ENCODE measurements at places on chromosomes 2 and 18.

DNA sequence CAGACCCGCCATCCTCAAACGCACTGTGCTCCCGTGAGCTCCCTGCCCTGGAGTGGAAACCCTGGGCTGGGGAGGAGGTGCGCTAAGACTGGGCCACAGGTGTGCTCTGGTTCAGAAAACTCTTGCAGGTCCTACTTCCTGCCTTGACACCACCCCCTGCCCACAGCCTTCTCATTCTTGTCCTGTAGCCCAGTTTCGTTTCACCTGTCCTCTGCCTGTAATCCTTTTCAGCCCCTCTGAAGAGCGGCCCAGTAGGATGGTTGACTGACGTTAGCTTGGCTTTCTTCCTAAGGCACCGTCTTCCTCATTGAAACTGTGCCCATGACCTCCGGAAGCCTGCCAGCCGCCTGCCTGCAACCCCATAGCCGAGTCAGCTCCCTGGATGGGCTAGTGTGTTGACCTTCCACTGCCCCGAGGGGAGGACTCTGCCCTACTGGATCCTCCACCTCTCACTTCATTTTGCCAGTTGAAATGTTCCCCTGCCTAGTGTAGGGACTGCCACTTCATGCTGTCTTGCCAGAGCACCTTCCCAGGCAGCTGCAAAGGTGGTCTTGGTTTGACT, 116.9 kb downstream of the AGAP1 start:
- DNase-seq: no peak

DNA sequence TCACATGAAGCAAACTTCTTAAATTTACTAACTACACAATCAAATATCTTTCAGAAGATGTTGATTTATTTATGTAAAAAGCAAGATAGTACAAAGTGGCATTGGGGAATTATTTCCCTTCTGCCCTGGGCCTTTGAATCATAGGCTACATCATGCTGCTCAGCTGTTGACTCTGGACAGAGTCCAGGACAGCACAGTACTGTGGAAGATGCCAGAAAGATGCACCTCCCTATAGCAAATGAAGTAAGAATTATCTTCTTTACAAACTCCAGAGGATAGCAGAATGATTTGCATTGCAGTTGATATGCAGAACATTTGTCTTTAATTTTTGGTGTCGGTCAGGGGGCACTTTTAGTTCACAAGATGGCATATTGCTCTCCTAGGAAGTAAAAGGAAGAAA, 1354.5 kb upstream of the ZEB2 start:
- DNase-seq: no peak

- no peak for DNase-seq
These were observed 70.5 kb downstream of the SMAD4 start for GRCh38 chr18:51100385-51101120.

GRCh38 chr18:78790960-78791359, 188.7 kb upstream of the SALL3 start:
- no peak for DNase-seq

- DNase-seq: no peak
These were observed 9.3 kb downstream of the SEC11C start for GRCh38 chr18:59149007-59149406.

DNA sequence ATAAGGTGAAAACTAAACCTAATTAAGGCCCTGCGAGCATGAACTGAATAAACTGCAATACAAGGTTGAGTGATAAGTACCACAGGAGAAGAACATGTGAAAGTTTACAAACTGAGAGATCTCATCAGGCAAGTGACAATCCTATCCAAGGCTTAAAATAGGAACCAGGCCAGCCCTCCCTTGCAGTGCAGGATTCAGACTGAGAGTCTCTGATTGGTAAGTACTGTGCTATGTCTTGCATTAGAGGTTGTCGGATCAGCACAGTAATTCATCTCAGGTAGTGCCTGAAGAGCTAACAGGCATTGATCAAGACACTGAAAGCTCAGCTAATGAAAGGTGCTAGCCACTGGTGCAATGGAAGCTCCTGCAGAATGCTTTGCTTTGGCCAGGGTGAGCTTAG, 801.7 kb upstream of the ID2 start:
- DNase-seq: no peak

GRCh38 chr2:134665727-134666506, 52.9 kb downstream of the TMEM163 start:
- DNase-seq: no peak

DNA sequence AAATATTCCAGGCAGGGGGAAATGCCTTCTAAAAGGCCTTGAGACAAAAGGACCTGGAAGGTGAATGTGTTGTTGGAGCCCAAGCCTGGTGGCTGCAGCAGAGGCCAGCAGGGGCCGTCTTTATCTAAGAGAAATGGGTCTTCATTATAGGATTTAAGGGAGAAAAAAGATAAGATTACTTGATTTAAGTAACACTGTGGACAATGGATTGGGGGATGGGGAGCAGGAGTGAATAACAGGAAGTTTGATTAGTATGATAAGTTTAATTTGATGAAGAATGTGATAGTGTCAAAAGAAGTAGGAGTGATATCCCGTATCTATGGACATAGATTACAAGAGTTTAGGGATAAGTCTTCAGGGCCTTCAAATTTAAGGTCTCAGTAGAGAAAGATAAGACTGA, 64.2 kb downstream of the WDR75 start:
- DNase-seq: no peak

DNA sequence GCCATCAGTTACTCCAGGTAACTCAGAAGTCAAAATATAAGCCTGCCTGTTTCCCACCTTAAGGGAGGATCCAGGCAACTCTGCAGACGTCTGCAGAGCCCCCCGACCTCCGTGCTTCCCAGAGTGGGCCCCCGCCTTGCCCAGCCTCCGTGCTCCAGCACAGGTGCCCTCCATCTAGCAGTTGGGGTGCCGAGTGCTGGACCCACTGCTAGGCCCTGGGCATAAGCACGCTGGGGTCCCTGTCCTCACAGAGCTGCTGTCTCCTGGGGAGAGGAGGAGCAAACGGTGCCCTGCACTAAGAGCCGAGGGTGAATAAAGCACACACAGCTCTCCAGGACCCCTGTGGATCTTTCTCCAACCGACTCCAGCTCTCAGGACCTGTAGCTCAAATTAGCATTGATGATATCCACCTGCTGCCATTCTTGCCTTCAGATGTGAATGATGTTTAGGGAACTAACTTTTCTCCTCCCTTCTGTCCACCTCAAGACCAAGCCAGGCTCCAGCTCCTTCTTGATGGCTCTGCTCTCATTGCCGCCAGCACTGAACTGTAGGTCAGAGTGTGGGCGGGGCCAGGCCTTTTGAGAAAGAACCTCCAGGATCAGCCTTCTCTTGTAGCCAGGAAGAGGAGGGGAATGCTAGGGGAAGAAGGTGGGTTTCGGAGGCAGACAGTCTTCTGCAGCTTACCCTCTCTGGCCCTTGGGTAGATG, 121.2 kb downstream of the SMAD7 start:
- no peak for DNase-seq

- DNase-seq: no peak
These were observed 29.9 kb upstream of the RMDN2 start for GRCh38 chr2:37895140-37895539.

- DNase-seq: no peak
These were observed 847.6 kb upstream of the CELF4 start for GRCh38 chr18:38413193-38413592.

DNA sequence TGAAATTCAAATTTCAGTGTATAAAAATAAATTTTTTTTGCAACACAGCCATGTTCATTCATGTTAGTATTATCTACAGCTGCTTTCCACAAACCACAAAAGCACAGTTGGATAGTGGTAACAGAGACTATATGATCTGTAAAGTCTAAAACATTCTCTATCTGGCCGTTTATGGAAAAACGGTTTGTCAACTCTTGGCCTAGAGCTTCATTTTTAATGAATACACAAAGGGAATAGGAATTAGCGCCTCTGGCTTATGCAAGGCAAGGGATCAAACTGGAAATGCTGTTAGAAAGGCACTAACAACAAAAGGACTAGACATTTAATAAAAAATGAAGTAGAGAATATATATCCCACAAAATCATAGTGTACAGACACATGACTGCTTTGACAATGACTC, 211.9 kb downstream of the EXOC6B start:
- DNase-seq: no peak

- no peak for DNase-seq
These were observed 800 bp downstream of the IL1RL2 start for GRCh38 chr2:102187496-102188150.

- no peak for DNase-seq
These were observed 48.5 kb upstream of the PELI1 start for GRCh38 chr2:64192664-64193105.

- no peak for DNase-seq
These were observed 34.4 kb downstream of the ZFP36L2 start for GRCh38 chr2:43191947-43192516.

DNA sequence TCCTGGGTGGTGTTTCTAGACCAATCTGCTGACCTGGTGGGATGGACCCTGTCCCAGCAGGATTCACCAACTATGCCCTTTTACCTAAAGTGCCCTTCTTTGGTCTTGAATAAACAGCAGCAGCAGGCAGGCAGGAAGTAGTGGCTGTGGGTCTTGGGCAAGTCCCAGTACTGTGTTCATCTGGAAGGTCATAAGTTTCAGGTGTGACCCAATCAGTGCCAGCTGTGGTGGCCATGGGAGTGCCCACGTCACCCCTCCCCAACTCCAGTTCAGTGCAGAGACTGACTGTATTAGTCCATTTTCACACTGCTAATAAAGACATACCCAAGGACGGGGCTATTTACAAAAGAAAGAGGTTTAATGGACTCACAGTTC, 148.3 kb upstream of the SRD5A2 start:
- DNase-seq: no peak

DNA sequence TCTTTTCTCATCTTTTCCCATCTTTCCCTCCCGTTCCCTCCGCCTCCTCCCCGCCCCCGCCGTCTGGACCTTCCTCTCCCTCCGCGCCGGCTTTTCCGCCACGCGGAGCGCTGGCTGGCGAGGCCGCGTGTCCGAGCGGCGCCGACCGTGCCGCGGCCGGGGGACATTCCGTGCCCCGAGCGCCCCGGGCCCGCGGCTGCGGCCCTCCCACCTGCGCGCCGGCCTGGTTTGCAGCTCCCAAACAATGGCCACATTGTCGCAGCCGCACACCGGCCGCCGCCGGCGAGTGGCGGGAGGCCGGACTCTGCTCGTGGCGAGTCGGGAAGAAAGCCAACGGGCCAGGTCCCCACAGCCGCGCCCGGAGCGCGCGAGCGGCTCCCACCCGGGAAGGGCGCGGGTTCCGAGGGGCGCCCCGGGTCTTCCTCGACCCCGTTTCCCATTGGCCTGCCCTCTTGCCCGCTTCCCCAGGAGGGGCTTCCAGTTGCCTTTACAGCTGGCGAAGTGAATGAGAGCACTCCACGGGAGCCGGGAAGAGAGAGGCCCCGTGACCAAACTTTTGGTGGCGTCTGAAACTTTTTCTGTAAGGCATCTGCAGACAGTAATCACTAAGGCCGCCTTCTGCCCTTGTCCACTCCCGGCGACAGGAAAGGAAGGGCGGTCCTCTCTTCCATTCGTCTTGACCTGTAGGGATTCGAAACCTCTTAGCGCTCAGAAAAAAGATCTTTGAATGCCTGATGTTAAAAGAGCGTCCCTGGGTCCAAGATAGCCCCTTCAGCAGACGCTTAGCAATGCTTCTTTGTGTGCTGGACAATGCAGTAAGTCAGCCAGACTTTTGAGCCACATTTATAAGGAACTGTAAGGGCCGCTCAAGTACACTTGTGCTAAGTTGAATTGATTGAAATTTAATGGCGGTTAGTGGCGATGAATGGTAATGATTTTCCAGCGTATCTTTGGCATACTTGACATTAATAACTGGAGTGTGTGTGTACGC, 6.2 kb downstream of the GLI2 start:
- DNase-seq: no peak

- DNase-seq: no peak
These were observed 145.8 kb downstream of the ZFP36L2 start for GRCh38 chr2:43080571-43081021.

DNA sequence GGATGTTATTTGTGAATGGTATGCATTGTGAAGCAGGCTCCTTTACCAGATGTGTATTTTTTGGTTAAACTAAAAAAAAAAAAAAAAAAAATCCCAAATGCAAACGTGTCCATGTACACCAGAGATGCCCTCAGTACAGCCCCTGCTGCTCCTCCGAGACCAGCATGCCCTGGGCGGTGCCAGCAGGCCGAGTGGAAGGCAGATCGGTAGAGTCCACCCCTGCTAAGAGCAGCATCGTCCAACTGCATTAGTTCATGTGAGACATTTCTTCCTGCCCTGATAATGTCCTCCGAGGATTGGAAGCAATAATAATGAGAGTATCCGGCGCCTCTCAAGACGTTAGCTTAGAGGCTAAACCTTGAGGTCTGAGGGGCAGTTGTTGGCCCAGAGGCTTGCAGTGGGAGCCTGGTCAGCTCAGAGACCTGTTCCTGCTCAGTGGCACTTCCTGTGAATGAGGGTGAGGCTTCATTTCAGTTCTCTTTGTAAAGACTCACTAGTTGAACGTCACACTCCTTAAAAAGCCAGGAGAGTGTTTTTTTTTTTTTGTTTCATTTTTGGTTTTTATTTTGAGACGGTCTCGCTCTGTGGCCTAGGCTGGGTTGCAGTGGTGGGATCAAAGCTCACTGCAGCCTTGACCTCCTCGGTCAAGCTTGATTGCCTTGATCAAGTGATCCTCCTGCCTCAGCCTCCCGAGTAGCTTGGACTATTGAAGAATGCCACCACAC, 5.6 kb downstream of the SLC66A3 start:
- DNase-seq: no peak

- DNase-seq: no peak
These were observed 23.4 kb downstream of the MBD5 start for GRCh38 chr2:148044322-148044721.

GRCh38 chr2:61257446-61257845, 95.5 kb downstream of the C2orf74 start:
- no peak for DNase-seq

DNA sequence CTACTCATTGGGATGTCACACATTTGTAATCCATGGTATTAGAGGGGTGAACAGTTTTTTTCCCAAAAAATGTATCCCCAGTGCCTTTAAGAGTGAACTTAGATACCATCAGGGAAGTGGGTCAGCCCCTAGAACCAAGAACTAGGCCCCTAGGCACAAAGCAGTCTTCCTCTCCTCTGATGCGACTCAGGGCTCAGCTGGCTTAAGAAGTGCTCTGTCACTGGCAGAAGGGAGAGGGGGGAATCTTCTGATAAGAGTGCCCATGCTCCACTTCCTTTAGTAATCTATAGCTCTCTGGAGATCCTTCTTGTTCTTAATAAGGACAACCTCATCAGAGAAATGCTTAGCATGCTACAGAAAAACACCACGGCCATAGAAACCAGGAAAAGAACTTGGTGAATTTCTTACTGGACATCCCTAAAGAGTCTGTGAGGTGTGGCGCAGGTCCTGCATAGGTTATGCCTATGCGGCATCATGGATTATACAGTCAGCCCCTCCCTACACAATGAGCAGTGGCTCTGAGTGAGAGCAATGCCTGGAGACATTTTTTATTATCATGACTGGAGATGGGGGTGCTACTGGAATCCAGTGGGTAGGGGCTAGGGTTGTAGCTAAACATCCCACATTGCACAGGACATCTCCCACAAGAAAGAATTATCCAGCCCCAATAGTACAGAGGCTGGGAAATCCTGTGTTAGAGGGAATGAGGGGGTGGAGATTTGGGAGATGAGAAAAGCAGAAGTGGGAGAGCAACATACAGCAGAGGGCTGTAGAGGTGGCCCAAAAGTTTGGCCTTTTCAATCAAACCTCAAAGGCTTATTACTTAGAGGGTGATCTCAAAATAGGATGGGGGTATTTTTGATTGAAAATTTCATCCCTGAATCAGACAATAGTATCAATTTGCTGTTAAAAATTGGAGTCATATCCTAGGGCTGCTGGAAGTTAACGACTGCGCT, 21.7 kb upstream of the ZNF385B start:
- DNase-seq: no peak
